ENCODE measurements at places on chromosomes 5 and 9.

DNA sequence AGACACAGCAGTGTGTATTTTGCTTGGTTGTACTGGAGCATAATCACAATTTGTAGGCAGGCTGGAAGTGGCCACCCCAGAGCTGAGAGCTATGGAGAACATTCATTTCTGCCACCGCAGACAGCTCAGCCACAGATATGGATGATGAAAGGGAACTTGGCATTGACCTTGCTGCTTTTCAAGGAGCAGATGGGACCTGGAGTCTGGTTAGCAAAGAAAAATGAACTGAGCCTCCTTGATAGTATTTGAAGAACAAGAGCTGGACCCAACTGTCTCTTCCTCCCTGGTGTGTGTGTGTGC lies 395.2 kb upstream of the ZNF462 start:
- DNase-seq = no peak

DNA sequence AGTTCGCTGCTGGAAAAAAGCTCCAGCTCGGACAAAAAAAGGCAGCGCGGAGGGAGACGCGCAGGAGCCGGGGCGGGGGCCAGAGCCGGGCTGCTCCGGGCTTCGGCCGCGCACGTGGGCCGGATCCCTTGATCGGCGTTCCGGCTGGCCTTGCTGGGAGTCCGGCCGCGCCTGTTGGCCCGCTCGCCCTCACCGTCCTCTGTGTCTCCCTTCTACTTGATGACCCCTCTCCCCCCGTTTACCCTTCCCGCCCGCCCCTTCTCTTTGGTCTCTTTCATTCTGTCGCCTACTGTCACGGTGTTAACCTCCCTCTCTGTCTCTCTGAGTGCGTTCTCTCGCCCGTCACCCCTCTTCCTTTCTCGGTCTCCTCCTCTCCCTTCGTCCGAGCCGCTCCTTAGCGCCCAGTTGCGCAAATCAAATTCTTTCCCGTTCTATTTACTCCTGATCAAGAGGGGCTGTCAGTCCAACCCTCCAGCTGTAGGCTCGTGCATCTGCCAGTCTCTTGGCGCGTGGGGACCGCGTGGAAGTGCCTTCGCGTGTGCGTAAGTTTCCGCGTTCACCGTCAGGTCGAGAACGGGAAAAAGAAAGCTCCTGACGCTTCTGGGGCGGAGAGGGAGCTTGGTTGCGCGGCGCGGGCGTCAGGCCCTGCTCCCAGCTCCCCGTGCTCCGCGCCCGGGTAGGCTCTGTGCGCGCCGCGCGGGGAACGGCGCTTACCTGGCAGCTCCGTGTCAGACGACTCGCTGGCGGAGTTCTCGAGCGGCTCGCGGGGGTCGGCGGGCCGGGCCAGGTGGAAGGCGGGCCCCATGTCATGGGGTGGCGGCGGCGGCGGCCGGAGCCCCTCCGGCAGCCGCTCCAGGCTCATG lies 798 bp downstream of the PITX1 start:
- no peak for DNase-seq

GRCh38 chr5:110371725-110372041 lies 354.8 kb downstream of the TMEM232 start:
- no peak for DNase-seq

- DNase-seq = no peak
These were observed 258.4 kb downstream of the HCN1 start for GRCh38 chr5:45437752-45438151.

DNA sequence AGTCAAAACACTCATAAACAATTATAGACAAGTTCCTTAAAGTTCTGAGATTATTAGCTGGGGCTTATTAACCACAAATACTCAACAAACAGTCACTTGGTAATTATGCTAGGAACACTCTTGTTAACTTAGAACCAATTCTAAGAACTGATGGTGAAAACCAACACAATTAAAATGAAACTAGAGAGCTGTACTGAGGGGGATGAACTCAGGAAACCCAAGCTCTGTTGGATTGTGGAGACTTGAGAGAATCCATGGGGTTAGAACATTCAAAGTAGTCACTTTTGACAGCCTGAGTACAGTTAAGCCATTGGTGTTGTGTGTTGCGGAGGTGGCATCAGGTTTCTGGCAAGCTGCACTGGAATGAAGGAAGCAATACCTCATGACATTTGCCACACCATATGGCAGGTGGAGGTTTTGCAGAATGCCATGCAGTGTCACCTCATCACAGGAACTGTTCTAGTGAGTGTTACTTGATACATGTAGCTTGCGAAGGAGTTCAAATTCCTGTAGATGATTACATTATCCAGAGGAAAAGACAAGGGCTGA lies 480.9 kb upstream of the CD180 start:
- no peak for DNase-seq

DNA sequence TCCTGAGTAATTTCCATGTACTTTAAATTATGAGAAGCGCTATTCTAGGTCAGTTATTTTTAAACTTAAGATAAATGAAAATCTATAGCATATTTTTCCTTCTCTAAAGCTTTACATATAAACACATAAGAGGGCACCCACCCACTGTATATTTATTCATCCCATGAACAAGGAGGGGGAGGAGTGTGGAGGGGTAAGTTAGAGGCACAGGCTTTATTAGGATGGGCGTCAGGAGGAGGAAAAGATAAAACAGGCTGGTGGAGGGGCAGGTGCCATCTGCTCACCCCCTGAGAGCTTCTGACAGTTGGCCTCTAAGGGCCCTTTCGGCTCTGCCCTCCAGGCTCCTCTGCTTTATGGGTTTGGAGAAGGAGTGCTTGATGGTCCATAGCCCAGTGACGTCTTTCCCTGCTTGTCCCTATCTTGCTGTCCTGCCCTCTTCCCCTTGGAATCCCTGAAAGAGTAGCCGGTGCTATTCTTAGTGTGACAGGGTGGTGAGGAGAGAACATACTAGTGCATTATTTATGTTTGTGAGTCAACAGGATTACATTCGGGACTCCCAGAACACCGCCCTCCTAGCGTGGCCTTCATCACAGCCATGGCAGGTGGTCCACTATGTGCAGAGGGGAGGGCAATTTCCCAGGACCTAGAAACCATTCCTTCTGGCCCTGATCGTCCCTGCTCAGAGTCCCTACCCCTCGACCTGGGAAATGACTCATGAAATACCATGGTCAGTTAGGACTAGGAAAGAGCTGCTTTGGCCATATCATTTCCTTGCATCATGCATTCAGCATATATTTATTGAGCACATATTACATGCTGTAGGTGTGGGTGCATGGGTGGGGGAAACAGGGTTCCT lies 7.9 kb upstream of the SYNPO start:
- DNase-seq = no peak

GRCh38 chr9:94887721-94888120 lies 161.2 kb downstream of the AOPEP start:
- no peak for DNase-seq

DNA sequence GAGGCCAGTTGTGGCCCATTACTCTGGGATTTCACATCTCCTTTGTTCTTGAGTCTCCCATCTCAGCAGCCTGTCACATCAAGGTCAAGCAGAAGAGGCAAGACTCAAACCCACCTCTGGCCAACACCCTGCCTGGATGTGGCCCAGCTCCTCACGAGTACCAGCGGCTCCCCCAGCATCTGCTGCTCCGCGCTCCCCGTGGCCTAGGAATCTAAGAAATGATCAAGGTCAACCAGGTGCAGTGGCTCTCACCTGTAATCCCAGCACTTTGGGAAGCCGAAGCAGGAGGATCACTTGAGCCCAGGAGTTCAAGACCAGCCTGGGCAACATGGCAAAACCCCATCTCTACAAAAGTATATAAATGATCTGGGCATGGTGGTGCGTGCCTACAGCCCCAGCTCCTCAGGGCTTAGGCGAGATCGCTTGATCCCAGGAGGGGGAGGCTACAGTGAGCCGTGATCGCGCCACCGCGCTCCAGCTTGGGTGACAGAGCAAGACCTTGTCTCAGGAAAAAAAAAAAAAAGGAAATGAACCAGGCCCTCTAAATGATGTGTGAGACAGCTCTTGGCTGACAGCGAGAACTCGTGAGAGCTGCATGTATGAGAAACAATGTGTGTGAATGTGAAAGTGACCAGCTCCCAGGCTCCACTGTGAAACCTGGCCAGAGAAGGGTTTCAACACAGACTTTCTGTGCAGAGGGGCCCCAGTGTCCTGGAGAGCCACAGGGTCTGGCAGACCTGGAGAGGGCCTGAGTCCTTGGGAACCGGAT lies 61.6 kb upstream of the ANGPTL2 start:
- DNase-seq = no peak

GRCh38 chr9:127862075-127863011 lies 7.9 kb upstream of the ENG start:
- DNase-seq = no peak

DNA sequence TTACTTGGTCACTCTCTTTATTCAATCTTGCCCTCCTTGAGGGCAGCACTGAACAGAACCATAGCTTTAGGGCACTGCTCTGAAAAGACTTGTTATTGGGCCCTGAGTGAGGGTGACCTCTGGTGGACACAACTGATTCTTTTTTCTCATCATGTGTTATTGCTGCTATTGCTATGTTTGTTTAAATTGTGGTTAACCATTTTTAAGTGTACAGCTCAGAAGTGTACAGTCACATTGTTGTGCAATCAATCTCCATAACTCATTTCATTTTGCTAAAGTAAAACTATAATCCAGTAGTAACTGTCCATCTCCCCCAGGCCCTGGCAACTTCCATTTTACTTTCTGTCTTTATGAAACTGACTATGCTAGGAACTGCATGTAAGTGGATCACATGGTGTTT lies 351.1 kb upstream of the RIOK2 start:
- DNase-seq = no peak

- no peak for DNase-seq
These were observed 27.7 kb downstream of the LHX6 start for GRCh38 chr9:122200960-122201595.

DNA sequence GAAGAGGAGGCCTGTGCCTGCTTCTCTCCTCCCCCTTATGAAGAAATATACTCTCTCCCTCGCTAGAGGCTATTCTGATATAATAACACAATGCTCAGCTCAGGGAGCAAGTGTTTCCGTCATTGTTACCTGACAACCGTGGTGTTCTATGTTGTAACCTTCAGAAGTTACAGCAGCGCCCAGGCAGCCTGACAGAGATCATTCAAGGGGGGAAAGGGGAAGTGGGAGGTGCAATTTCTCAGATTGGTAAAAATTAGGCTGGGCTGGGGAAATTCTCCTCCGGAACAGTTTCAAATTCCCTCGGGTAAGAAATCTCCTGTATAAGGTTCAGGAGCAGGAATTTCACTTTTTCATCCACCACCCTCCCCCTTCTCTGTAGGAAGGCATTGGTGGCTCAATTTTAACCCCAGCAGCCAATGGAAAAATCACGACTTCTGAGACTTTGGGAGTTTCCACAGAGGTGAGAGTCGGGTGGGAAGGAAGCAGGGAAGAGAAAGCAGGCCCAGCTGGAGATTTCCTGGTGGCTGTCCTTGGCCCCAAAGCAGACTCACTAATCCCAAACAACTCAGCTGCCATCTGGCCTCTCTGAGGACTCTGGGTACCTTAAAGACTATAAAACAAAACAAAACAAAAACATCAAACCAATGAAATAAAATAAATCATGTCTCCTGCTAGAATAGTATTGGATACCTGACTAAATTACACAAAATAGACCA lies 1.3 kb downstream of the TMEM174 start:
- no peak for DNase-seq

DNA sequence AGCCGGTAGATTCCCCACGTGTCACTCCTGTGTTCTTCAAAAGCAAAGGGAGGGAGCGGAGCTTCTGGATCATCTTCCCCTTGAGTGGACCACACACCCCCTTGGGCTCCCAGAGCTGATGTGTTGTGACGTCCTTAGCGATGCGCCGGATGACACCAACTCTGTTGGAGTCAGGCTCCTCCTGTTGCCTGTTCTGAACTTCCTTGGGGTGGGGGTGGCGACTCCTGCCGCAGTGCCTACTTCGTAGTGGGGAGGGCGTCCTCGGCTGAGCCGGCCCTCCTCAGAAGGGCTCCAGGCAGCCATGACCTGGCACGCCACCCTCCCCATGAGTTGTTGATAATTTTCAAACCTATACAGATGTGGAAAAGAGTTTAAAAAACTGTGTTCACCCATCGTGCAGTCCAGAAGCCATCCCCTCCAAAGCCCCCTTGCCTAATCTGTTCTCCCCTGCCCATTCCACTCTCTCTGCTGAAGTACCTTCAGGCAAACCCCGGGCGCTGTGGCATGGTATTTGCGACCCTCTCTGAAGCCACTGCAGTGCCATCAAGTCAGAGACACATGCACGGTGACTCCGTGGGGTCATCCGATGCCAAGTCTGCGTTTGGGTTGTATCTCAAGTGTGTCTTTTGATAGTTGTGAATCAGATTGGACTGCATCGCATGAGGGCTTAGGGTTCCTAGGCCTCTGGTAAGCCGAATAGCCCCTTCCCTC lies 16.7 kb downstream of the EXOC3 start:
- no peak for DNase-seq

DNA sequence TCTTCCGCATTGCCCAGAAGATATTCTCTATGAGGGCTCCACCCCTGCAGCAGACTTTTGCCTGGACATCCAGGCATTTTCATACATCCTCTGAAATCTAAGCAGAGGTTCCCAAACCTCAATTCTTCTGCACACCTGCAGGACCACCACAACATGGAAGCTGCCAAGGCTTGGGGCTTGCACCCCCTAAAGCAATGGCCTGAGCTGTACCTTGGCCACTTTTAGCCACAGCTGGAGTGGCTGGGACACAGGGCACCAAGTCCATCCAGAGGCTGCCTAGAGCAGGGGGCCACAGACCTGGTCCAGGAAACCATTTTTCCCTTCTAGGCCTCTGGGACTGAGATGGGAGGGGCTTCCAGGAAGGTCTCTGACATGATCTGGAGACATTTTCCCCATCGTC lies 60.7 kb downstream of the ADAMTSL1 start:
- no peak for DNase-seq

- DNase-seq = no peak
These were observed 98.7 kb upstream of the MPDZ start for GRCh38 chr9:13378154-13378553.

DNA sequence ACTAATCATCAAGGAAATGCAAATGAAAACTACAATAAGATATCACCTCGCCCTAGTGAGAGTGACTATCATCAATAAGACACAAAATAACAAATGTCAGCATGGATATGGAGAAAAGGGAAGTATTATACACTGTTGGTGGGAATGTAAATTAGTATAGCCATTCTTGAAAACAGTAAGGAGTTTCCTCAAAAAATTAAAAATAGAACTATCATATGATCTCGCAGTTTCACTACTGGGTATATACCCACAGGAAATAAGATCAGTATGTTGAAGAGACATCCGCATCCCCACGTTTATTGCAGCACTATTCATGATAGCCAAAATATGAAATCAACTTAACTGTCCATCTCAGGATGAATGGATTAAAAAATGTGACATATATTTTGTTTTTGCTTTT lies 31.6 kb upstream of the STK32A start:
- no peak for DNase-seq

DNA sequence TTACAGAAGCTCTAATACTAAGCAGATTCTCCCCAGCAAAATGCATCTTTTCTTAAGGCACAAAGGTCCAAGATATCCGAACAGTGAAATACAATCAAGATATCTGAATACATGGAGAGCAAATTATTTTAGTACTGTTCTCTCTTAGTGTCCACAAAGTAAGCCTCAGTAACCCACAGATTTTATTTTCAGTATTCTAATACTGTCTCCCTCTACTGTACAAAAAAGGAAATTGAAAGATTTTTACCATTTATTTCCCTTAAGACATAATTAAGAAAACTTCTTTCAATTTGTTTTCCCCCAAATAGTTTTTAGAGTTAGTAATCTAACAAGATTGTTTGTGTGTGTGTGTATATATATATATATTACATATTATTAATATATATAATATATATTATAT lies 24.7 kb upstream of the NOL6 start:
- DNase-seq = no peak

All from NCI-H1092 (cell line).